ENCODE measurements at places on chromosomes 11 and 22.

GRCh38 chr11:36790526-36790925 lies 192.5 kb upstream of the RAG2 start:
- no peak for DNase-seq

GRCh38 chr11:57619331-57619730 lies 21.8 kb downstream of the SERPING1 start:
- no peak for DNase-seq

GRCh38 chr11:103963648-103964047 lies 72.8 kb upstream of the DDI1 start:
- no peak for DNase-seq

GRCh38 chr22:37063431-37064420 lies 12.2 kb downstream of the KCTD17 start:
- no peak for DNase-seq

- no peak for DNase-seq
These were observed 112.5 kb downstream of the KCNQ1OT1 start for GRCh38 chr11:2587132-2587930.

DNA sequence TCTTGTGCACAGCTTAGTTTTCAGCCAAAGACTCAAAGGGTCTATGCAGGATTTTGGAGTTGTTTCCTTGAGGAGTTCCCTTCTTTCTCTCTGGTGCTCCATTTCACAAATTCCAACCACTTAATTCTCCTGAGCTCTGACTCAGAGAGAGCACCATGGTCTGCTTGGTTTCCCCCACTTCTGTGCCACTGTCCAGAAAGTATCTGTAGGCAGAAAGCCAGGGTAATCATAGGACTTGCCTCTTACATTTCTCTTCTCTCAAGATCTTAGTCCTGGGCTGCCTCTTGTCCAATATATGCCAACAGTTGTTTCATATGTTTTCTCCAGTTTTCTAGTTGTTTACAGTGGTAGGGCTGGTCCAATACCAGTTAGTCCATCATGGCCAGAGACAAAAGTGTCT lies 6.4 kb upstream of the MRGPRD start:
- DNase-seq = no peak
